Pancreas (tissue), 10 donors: ENCODE measurements at places on chromosomes 1 and 21. TPM values are rescaled to one million over a fixed set of nuclear protein-coding genes. Genes with fewer than 3 reads are reported as not detected.

The WNT9A gene
- 1.2 TPM for total RNA-seq

The RERE gene
- 47.8 TPM for total RNA-seq

The LIPI gene
- not detected for total RNA-seq

DNA sequence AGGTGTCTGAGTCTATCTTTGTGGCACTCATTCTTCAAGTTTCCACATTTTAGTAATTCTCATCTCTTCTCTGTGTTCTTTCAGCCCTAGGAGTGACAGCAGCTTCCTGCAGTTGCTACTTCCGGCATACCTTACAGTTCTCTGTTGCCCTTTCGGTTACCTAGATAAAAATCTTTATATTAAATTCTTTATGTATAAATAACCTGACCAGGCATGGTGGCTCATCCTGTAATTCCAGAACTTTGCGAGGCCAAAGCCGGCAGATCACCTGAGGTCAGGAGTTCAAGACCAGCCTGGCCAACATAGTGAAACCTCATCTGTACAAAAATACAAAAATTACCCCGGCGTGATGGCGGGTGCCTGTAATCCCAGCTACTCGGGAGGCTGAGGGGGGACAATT, 62.9 kb downstream of the CDKN2C start:
- H3K4me3 ChIP-seq, result no peak overlapping the region
- H3K27ac ChIP-seq, result no peak overlapping the region
- no peaks in the 10 kb centered on the region for H3K36me3 ChIP-seq

- no peaks in the 10 kb centered on the region for H3K27me3 ChIP-seq
- H3K4me1 ChIP-seq, result no peaks in the 10 kb centered on the region
- no peaks in the 10 kb centered on the region for H3K36me3 ChIP-seq
- no peak overlapping the region for H3K4me3 ChIP-seq
- H3K27ac ChIP-seq, result no peak overlapping the region
These were observed 103.0 kb downstream of the GREM2 start for GRCh38 chr1:240508950-240509349.

DNA sequence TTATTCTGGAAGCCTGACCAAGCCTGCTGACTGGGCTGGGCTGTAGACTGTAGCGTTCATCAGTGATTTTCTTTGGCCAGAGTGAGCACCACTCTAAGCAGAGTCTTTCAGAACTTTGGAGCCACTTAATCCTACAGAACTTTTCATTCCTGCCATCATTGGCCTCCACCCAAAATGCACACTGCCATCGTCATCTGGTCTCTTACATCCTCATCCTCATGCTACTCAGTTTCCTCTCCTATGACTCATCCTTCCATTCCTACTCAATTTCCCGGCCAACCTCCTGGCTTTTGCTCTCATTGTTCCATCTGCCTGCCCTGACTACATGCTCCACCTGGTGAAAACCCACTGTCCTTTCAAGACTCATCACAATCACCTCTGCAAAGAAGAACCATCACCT, 233.8 kb upstream of the USP25 start:
- H3K4me1 ChIP-seq, result no peaks in the 10 kb centered on the region
- no peaks in the 10 kb centered on the region for H3K36me3 ChIP-seq
- no peaks in the 10 kb centered on the region for H3K27me3 ChIP-seq
- no peak for DNase-seq
- no peak overlapping the region for H3K4me3 ChIP-seq

DNA sequence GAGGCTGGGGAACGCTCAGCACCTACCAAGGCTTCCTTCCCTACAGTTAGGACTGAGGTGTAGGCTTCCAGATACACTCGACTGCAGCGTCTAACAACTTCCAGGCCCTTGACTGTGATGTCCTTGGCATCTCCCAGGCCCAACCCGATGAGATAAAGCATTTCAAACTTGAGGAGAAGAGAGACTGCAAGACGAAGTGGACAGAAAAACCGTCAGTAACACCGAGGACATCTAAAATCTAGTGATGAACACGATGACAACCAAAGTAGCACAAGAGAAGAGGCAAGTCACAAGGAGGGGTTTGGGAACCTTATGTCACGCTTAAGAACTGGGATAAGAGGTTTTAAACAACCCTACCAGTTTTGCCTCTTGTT, 314 bp downstream of the DPH5 start:
- peak overlapping the region; percentile 76 for H3K27ac ChIP-seq
- no peak for DNase-seq
- H3K4me3 ChIP-seq, result peak overlapping the region; percentile 54
- no peaks in the 10 kb centered on the region for H3K27me3 ChIP-seq
- no peaks in the 10 kb centered on the region for H3K4me1 ChIP-seq

- H3K4me1 ChIP-seq, result peaks cover 14% of the 10 kb centered on the region
- H3K36me3 ChIP-seq, result peaks cover 13% of the 10 kb centered on the region
- H3K4me3 ChIP-seq, result peak within 1 kb of the TSS; percentile 91
These were observed at the start of gene GADD45A for GRCh38 chr1:67685067-67685557. Gene GADD45A (plus strand): TSS chr1:67685201. CDS start chr1:67685495, 294 bp downstream.

DNA sequence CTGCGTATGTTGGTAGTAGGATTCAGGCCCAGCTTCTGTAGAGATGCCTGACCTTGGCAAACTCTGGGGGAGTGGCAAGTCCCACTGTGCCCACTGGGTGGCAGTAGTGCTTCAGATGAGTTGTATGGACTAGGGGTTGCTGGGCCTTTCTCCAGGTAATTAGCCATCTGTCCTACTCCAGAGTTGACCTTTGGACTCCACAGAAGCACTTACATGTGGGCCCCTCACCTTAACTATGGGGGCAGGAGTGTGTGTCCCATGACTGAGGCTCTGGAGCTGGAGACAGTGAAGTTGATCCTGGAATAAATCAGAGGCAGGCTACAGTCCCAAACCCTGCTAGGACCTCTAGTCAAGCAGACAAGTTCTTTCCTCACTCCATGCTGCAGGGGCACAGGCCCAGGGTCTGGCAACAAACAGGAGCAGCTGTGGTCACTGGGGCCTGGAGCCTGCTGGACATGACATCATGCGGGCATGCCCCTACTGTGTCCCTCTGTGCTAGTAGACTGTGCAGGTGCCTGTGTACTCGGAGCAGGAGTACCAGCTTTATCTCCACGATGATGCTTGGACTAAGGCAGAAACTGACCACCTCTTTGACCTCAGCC, 4.6 kb downstream of the DMAP1 start:
- peaks cover 19% of the 10 kb centered on the region for H3K36me3 ChIP-seq
- H3K27ac ChIP-seq, result no peak overlapping the region
- no peaks in the 10 kb centered on the region for H3K4me1 ChIP-seq
- H3K27me3 ChIP-seq, result no peaks in the 10 kb centered on the region
- DNase-seq, result peak; percentile 90
